ENCODE measurements at places on chromosomes 1 and 21. TPM values are rescaled to one million over a fixed set of nuclear protein-coding genes. Genes with fewer than 3 reads are reported as not detected.

DMBX1 gene
- not detected for total RNA-seq

LMX1A gene
- total RNA-seq, result not detected

RBM11 gene
- not detected for total RNA-seq

RIIAD1 gene
- total RNA-seq, result not detected

CLEC20A gene
- total RNA-seq, result not detected

PSEN2 gene
- 24.5 TPM for total RNA-seq

FLG2 gene
- not detected for total RNA-seq

SYTL1 gene
- 4.1 TPM for total RNA-seq

TMEM52 gene
- total RNA-seq, result 0.69 TPM

CD101 gene
- total RNA-seq, result 0.03 TPM

KCNN3 gene
- total RNA-seq, result 0.34 TPM

TDRD5 gene
- total RNA-seq, result not detected

APOBEC4 gene
- not detected for total RNA-seq

C1QTNF12 gene
- total RNA-seq, result 0.40 TPM

OR2L5 gene
- total RNA-seq, result not detected

CLDN8 gene
- total RNA-seq, result not detected

MAP10 gene
- not detected for total RNA-seq

NFASC gene
- total RNA-seq, result 7.3 TPM

ITLN2 gene
- not detected for total RNA-seq
